Smooth muscle cell of bladder (primary cell): ENCODE measurements at places on chromosomes 12 and 14. TPM values are rescaled to one million over a fixed set of nuclear protein-coding genes. Genes with fewer than 3 reads are reported as not detected.

PLEK2 gene
- total RNA-seq: 3.0 and 3.7 TPM in 2 replicates

LYZ gene
- 0.09 TPM in 1 of 2 replicates, not detected in the other for total RNA-seq

IFI27L2 gene
- 223 and 280 TPM in 2 replicates for total RNA-seq

PTPN21 gene
- 5.1 and 7.2 TPM in 2 replicates for total RNA-seq

PTPRO gene
- total RNA-seq: 0.85 and 1.3 TPM in 2 replicates

ITGA7 gene
- total RNA-seq: 1.8 and 2.7 TPM in 2 replicates

KRT71 gene
- not detected in 2 replicates for total RNA-seq

GLS2 gene
- total RNA-seq: 0.09 TPM in 1 of 2 replicates, not detected in the other

ABCD2 gene
- total RNA-seq: under 0.01 and 0.09 TPM in 2 replicates

MAP3K9 gene
- 0.09 and 0.14 TPM in 2 replicates for total RNA-seq

TSHR gene
- not detected in 2 replicates for total RNA-seq

ANAPC7 gene
- total RNA-seq: 31.7 and 39.9 TPM in 2 replicates

RACGAP1 gene
- total RNA-seq: 15.2 and 17.2 TPM in 2 replicates

AQP2 gene
- total RNA-seq: not detected in 2 replicates
